ENCODE measurements at places on chromosomes 7 and 10.

- DNase-seq = no peak
Measured at GRCh38 chr10:84945791-84946190, 617.4 kb downstream of the CCSER2 start.

GRCh38 chr7:141551782-141552181 lies 572 bp downstream of the AGK start:
- DNase-seq = no peak

DNA sequence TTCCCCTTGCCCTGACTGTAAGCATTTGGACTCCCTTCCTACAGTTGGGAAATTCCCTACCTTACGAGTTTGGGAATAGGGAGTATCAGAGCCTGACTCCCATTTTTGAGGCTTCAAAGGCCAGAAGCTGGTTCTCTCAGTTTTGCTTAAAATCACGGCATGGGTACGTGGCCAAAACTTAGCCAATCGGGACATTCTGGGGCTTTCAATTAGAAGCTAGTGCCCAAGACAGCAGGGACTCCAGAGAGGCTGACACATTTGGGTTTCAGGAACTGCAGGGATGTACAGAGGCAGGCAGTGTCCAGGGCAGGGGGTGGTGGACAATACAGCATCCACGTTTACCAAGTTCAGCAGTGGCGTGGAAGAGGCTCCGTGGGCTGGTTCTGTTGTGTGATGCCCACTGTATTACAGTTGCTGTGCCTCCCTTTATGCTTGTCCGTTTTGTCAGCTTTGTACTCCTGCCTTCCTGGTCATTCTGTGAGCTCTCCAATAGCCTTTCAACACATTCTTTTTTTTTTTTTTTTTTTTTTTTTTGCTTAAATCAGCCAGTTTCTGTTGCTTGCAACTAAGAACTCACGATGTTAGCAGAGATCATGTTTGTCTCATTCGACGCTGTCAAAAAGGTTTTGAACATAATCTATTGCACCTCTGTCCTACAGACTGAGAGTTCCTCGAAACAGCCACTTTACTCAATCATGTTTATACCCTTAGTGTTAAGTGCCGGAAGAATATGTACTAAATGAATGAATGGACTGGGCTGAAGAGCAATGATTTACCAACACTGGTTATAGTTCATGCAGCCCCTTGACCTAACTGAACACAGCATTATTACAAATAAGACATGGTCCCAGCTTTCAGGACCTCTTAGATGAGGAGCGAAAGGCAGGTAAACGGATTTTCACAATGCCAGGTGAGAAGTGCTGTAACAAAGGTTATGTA lies 1.1 kb downstream of the GGCT start:
- no peak for DNase-seq

DNA sequence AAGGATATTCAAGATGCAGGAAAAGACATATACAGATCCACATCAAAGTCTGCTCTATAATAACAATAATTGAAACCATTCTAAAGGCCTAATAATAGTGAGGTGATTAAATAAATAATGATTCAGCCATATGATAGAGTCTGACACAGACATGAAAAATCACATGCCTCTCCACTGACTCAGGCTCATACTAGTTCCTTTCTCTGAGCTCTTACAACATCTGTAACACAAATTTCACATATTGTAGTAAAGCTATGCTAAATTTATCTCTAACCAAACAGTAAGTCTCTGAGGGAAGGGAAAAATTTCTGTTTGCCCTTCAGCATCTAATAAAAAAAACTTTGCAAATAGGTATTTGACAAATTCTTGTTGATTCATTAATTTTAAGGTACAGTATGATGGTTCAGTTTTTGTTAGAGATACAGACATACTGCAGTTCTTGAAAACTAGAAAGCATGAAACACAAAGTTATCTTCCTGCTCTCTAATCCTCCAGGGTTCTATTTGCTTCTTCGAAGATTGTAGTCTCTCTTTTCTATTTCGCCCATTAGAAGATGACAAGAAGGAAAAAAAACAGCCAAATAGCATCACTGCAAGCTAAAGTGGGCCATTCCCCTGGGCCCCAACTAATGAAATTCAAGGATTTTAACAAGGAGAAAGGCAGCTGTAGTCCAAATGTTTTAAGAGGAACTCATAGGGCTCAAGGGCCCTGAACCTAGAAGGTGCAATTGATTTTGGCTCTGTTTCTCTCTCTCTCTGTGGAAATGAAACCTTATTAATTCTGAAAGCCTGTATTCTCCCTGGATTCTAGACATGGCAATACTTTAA lies 53.9 kb downstream of the CUBN start:
- no peak for DNase-seq

Measured in activated CD4-positive, alpha-beta memory T cell treated with anti-CD3 and anti-CD28 coated beads for 36 hours (primary cell).